Mesothelial cell of epicardium (in vitro differentiated cells): ENCODE measurements at places on chromosomes 6 and 20. TPM values are rescaled to one million over a fixed set of nuclear protein-coding genes. Genes with fewer than 3 reads are reported as not detected.

Gene SLPI
- not detected in 3 replicates for total RNA-seq

DNA sequence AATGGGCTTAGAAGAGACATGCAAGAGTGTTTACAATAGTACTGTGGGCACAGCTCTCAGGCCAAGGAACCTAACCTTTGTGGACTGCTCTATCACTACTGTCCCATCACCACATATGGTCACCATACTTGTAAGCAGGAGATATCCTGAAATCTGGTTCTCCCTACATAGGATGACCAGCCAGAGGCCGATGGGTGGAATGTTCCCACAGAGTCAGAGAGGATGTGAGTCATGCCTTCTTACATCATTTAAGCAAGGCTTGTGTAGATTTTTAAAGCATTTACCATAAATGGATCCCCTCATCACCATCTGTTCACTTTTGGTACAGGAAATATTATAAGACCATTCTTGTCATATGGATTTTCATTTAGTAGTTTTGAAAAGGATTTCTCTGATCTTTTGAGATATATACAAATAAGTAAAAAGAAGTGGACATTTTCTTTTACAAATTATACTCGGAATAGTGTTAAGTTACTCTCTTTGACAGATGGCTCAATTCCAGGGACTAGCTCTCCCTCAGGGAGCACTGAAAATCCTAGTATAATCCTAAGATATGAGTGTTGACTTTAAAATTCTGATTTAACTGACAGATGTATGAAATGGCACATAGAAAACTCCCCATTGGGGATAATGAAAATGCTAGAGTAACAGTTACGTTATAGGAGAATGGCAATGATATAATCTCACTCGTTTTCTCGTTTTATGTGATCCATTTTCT lies 6.6 kb downstream of the HTR1B start:
- no peaks in the 10 kb centered on the region for H3K36me3 ChIP-seq
- peaks cover 31% of the 10 kb centered on the region for H3K27me3 ChIP-seq
- H3K4me1 ChIP-seq = peaks cover 9% of the 10 kb centered on the region
- H3K4me3 ChIP-seq = no peak overlapping the region
- no peak for DNase-seq

Gene LAMP5
- 0.38 to 0.77 TPM (median 0.40 TPM) in 3 replicates for total RNA-seq

DNA sequence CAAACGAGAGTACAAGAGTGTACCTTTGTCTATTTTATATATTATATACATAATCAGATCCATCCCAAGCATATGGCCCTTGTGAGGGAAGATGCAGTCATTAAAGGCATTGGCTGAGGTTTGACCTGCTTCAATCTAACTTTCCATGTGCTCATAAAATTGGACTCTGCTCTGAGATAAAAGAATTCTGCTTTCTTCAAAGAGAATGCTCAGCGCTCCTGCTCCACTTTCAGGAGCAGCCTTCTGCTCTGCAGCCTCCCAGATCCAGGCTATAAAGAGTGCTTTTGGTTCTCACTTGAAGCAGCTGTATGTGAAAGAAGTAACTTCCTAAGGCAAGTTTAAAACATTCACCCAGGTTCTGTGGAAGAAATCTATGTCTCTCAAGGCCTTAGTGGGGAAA lies 45.3 kb downstream of the CD83 start:
- peak overlapping the region; percentile 74 for H3K27ac ChIP-seq
- H3K27me3 ChIP-seq = peaks cover 2% of the 10 kb centered on the region
- H3K4me3 ChIP-seq = no peak overlapping the region
- DNase-seq = no peak
- H3K36me3 ChIP-seq = peaks cover 5% of the 10 kb centered on the region

Gene OPN5
- total RNA-seq = not detected in 3 replicates

GRCh38 chr6:41271901-41272395 lies 14.5 kb downstream of the TREM1 start:
- H3K27ac ChIP-seq = no peak overlapping the region
- peaks cover 63% of the 10 kb centered on the region for H3K27me3 ChIP-seq
- no peak overlapping the region for H3K4me3 ChIP-seq
- DNase-seq = no peak

- H3K4me3 ChIP-seq = no peak overlapping the region
- no peak overlapping the region for H3K27ac ChIP-seq
- H3K27me3 ChIP-seq = no peaks in the 10 kb centered on the region
These were observed 1.8 kb downstream of the ECHDC1 start for GRCh38 chr6:127341471-127342202.

DNA sequence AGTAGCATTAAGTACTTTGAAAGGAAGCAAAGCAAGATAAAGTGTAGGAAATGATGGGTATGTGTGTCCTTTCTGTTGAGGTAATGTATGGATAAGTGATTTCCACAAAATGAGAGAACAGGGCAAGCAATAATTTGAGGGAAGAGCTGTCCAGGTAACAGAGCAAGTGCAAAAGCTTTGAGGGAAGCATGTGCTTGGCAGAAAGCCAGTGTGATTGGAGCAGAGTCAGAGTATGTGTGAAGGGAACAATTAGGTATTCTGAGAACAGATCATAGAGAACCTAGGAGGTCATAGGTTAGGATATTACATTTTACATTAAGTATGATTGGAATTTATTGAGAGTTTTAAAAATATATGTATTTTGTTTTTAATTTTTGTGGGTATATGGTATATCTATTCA lies 30.2 kb upstream of the MAN1A1 start:
- no peaks in the 10 kb centered on the region for H3K27me3 ChIP-seq
- no peak for DNase-seq
- H3K4me1 ChIP-seq = no peaks in the 10 kb centered on the region

- DNase-seq = peak; percentile 34
- H3K4me3 ChIP-seq = peak within 1 kb of the TSS; percentile 79
- no peaks in the 10 kb centered on the region for H3K36me3 ChIP-seq
- H3K27me3 ChIP-seq = peaks cover 78% of the 10 kb centered on the region
These were observed at the start of gene RBM24 for GRCh38 chr6:17281100-17281496. Gene RBM24, plus strand, starts transcription at chr6:17281361. Its CDS starts 221 bp downstream, at chr6:17281582.

GRCh38 chr6:88008411-88008810 lies 39.2 kb upstream of the SPACA1 start:
- peaks cover 25% of the 10 kb centered on the region for H3K4me1 ChIP-seq
- H3K36me3 ChIP-seq = no peaks in the 10 kb centered on the region
- DNase-seq = no peak
- no peak overlapping the region for H3K4me3 ChIP-seq

Gene MPIG6B
- total RNA-seq = 0.16 to 0.33 TPM (median 0.25 TPM) in 3 replicates

DNA sequence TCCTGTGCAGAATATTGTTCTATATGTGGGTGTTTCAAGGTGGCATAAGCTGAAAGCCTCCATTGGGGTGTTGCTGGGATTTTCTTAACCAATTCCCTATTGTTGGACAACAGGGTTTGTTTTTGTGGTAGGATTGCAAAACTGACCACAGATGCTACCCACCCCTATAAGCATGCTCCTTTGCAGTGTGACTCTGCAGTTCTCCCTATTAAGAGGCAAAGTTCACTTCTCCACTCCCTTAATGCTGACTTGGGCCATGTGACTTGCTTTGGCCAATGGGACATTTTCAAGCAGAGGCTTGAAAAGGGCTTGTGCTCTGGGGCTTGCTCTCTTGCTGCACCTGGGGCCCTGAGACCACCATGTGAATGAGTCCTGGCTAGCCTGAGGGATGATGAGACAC lies 8.5 kb upstream of the ANGPT4 start:
- no peak overlapping the region for H3K27ac ChIP-seq
- H3K36me3 ChIP-seq = no peaks in the 10 kb centered on the region
- no peak for DNase-seq
- no peaks in the 10 kb centered on the region for H3K27me3 ChIP-seq
- H3K4me1 ChIP-seq = peaks cover under 1% of the 10 kb centered on the region

DNA sequence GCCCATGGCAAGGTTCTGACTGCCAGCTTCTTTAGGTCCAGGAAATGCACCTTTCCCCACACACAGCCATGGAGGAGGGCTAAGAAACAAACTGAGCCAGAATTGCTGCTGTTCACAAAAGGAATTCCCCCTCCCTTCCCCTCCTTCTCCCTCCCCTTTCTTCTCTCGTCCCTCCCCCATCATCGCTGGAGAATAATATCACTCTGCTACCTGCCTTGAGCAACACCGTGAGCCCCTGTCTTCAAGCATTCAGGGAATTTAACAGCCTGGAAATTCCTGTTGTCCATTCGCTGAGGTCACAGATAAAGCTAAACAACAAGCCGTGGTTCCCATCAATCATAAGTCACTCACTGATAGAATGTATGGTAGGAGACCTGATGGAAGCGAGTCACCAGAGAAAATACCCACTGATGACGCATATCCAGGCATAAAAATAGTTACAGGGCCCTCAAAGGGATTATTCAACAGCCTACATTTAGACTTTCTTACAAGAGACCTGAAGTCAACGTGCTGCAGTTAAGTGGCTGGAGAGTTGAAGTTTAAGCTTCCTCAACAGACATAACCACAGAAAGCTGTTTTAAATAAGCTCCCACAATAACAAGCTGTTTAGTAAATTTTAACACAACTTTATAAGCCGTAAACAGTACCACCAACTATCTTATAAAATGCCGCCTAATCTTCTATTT lies 59.7 kb downstream of the HIVEP2 start:
- H3K27ac ChIP-seq = peak overlapping the region; percentile 98
- H3K36me3 ChIP-seq = no peaks in the 10 kb centered on the region
- DNase-seq = peak; percentile 49
- H3K27me3 ChIP-seq = no peaks in the 10 kb centered on the region
- peak overlapping the region; percentile 78 for H3K4me3 ChIP-seq

GRCh38 chr6:44543664-44544063 lies 156.2 kb downstream of the CDC5L start:
- no peak for DNase-seq
- peaks cover 1% of the 10 kb centered on the region for H3K4me1 ChIP-seq
- H3K4me3 ChIP-seq = no peak overlapping the region
- H3K27ac ChIP-seq = no peak overlapping the region
- H3K27me3 ChIP-seq = peaks cover 19% of the 10 kb centered on the region

Gene OTOR
- not detected in 3 replicates for total RNA-seq

Gene SCUBE3
- 51.9 to 54.8 TPM (median 53.2 TPM) in 3 replicates for total RNA-seq

GRCh38 chr20:31908016-31908415 lies 37.6 kb downstream of the TTLL9 start:
- no peak overlapping the region for H3K4me3 ChIP-seq
- H3K4me1 ChIP-seq = peaks cover under 1% of the 10 kb centered on the region
- no peak for DNase-seq
- no peak overlapping the region for H3K27ac ChIP-seq

GRCh38 chr20:5658912-5659345 lies 91.3 kb upstream of the SHLD1 start:
- no peaks in the 10 kb centered on the region for H3K27me3 ChIP-seq
- peak; percentile 23 for DNase-seq
- no peaks in the 10 kb centered on the region for H3K36me3 ChIP-seq
- no peak overlapping the region for H3K4me3 ChIP-seq

DNA sequence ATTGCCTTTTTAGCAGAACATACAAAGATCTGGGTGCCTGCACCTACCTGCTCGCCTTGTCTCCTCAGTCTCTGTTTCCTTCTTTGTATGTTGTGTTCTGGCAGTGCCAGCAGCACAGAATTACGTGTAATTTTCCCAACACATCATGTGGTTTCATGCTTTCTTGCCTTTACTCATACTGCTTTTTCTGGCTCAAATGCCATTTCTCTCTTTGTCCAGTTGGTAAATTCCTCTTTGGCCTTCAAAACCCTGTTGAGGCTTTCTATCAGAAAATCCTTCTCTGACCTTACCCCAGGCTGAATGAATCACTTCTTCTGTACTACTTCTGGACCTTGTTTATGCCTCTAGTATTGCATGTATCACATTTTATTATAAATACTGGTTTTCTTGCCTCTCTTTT lies 31.8 kb downstream of the L3MBTL3 start:
- peaks cover 10% of the 10 kb centered on the region for H3K4me1 ChIP-seq
- no peaks in the 10 kb centered on the region for H3K27me3 ChIP-seq
- no peak for DNase-seq
- no peak overlapping the region for H3K27ac ChIP-seq

- H3K4me1 ChIP-seq = peaks cover 4% of the 10 kb centered on the region
- H3K27me3 ChIP-seq = peaks cover 59% of the 10 kb centered on the region
- H3K36me3 ChIP-seq = peaks cover 3% of the 10 kb centered on the region
- peak overlapping the region; percentile 51 for H3K4me3 ChIP-seq
- no peak overlapping the region for H3K27ac ChIP-seq
These were observed 541 bp upstream of the IL20RA start for GRCh38 chr6:137045222-137045789.

DNA sequence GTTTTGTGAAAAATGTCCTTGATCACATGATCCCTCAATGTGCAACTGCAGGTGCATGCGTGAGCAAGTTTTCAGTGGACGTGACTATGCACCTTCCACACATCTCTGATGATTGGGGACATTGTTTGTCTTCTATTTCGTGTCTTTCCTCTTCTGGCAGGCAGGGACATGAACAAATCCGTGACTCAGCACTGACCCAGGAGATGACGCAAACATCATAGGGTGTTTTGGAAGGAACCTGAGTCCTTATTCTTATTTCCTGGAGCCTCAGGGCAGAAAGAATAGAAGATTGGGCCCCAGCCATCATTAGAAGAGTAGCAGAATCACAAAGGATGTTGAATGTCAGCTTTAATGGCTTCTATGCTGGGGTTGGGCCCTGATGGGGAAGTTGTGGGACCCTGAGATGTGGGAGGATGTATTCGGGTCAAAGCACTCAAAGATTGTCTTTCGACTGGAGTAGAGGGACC lies 11.9 kb upstream of the SIRPD start:
- H3K36me3 ChIP-seq = no peaks in the 10 kb centered on the region
- no peak overlapping the region for H3K4me3 ChIP-seq
- DNase-seq = no peak

Gene SMLR1
- not detected in 3 replicates for total RNA-seq

- H3K36me3 ChIP-seq = no peaks in the 10 kb centered on the region
- no peak overlapping the region for H3K4me3 ChIP-seq
- no peak overlapping the region for H3K27ac ChIP-seq
- no peak for DNase-seq
These were observed 237.2 kb downstream of the FARS2 start for GRCh38 chr6:5498579-5498899.

GRCh38 chr6:120384671-120385070 lies 949.6 kb downstream of the TBC1D32 start:
- no peaks in the 10 kb centered on the region for H3K27me3 ChIP-seq
- DNase-seq = no peak
- no peaks in the 10 kb centered on the region for H3K36me3 ChIP-seq
- no peaks in the 10 kb centered on the region for H3K4me1 ChIP-seq
- no peak overlapping the region for H3K27ac ChIP-seq

Gene RALY
- 139 to 141 TPM (median 140 TPM) in 3 replicates for total RNA-seq

Gene SYNJ2
- total RNA-seq = 39.6 to 42.7 TPM (median 41.0 TPM) in 3 replicates

Gene NPEPL1
- 65.8 to 71.5 TPM (median 69.6 TPM) in 3 replicates for total RNA-seq

DNA sequence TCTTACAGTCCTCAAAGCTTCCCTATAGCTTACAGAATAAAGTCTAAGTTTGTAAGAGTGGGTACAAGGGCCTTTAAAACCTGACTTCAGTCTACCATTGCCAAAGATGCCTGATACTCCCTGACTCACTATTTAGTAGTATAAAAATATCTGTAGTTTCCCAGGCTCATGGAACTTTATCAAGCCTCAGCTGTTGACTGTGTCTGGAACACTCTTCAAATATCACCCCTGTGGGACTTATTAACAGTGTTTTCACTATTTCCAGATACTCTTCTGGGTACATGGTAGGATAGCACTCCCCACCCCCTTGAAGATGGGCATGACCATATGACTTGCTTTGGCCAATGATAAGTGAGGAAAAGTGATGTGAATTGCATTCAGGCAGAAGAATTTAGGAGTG lies 105.3 kb upstream of the TENT5A start:
- DNase-seq = no peak
- H3K27me3 ChIP-seq = no peaks in the 10 kb centered on the region
- H3K4me1 ChIP-seq = peaks cover 22% of the 10 kb centered on the region
- H3K4me3 ChIP-seq = no peak overlapping the region

Gene LY6G6F
- not detected in 3 replicates for total RNA-seq

Gene FIG4
- 23.3 to 28.3 TPM (median 24.5 TPM) in 3 replicates for total RNA-seq

GRCh38 chr6:136657666-136658065 lies 107.4 kb upstream of the MAP7 start:
- H3K4me1 ChIP-seq = peaks cover 25% of the 10 kb centered on the region
- no peak overlapping the region for H3K4me3 ChIP-seq
- DNase-seq = no peak
- H3K36me3 ChIP-seq = peaks cover 7% of the 10 kb centered on the region
- H3K27me3 ChIP-seq = no peaks in the 10 kb centered on the region
